Stimulated activated CD8-positive, alpha-beta memory T cell treated with anti-CD3 and anti-CD28 coated beads, Interleukin-4, amount 100 ng/mL, for 1 hour (primary cell): ENCODE measurements at places on chromosomes 12 and 14.

- DNase-seq, result no peak
Measured at GRCh38 chr12:19302100-19302640, 137.1 kb upstream of the AEBP2 start.

DNA sequence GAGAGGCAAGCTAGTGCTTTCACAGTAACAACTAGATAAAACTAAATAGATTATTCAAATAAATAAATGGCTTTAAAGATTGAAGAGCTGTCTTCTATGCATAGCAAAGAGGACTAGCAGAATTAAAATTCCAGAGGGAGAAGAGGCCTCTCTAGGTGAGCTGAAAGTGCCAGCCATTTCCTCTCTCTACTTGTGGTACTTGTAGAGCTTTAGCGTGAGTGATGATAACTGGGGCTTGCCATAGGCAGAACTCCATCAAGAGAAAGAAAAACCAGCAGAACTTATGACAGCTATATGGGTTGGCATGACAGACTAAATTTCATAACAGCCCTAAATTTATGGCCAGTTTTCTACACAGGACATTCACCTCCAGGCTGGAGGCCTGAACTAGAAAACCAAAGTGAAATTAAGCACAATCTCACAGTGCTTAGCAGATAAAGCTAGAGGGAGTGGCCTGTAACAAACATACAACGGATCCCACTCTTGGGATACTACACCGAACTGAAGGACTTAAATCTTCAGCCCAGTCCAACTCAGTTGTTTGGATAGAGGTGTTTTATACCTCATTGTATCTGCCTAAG, 11.0 kb downstream of the SPTLC2 start:
- DNase-seq, result no peak

GRCh38 chr14:64747327-64747726, 43.1 kb downstream of the PLEKHG3 start:
- no peak for DNase-seq

DNA sequence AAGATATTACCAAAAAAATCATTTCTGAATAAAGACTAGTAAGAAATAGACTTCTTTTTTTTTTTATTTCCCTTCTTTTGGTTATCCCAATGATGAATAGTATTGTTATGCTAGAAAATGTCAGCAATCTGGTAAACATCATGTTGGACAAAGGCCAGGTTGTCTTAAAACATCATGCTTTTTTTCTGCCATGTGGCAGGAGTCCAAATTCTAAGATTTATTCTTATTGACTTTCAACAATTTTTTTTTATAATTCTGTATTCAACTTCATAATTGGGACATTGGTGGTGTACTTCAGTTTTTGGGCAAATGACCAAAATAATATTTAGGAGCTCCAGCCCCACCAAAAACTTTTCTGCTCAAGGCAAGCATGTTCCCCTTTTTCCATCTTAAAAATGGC, 10.5 kb downstream of the DCN start:
- DNase-seq, result no peak

- DNase-seq, result no peak
Measured at GRCh38 chr14:81400852-81401251, 728 bp upstream of the STON2 start.

DNA sequence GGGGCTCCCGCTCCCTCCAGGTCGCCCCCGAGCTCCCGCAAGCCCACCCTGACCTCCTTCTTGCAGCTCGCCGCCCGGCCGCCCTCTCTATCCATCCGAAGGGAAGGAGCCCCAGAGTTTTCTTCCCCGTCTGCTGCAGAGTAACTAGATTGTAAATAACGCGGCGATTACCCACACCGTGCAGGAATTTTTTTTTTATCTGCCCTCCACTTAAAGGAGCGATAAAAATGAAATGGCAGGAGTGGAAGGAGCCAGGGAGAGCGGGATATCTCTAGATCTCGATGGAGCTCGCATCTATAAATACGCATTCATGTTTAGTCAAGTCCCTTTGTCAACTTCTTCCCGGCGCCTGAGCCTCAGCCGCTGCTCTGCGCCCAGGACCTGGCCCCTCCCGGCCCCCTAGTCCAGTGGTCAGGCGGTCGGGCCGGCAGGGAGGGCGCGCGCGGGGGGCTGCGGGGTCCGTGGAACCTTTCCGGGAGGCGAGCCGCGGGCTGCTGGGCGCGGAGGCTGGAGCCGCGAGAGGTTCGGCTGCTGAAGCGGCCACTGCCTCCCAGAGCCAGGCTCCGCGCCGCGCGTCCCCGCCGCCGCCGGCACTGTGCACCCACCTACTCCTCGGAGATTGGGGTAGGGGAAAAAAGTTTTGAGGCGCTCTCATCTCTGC, 386.0 kb downstream of the BCAT1 start:
- no peak for DNase-seq

GRCh38 chr12:104480826-104481440, 24.2 kb downstream of the CHST11 start:
- no peak for DNase-seq

DNA sequence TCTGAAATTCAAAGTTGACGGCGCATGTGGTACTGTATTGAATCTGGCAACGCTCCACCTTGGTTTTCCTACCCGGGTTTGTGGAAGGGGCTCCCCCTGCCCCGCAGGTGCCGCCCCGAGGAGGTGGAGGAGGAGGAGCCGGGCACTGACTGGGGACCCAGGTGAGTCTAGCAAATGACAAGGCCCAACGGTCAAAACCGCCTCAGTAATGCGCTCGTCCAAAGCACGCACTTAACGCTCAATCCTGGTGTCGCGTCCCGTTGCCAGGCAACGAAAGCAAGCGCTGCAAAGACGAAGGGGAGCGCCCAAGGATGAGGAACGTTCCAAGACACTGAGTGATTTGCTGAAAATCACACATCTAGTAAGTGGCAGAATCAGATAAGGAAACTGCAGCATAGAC, 24.0 kb upstream of the CLEC4E start:
- DNase-seq, result no peak

GRCh38 chr12:16573398-16574077, 32.4 kb downstream of the LMO3 start:
- DNase-seq, result no peak

- no peak for DNase-seq
Measured at GRCh38 chr14:92563359-92563758, 49.8 kb downstream of the RIN3 start.
